ENCODE measurements at places on chromosomes 2 and 18.
A peak's percentile ranks its signal among the peaks of the same experiment; 100 is the strongest.

- DNase-seq = no peak
These were observed 110.8 kb downstream of the ZNF516 start for GRCh38 chr18:76384114-76384790.

- DNase-seq = peak; percentile 49
These were observed 825 bp downstream of the ITGA6 start for GRCh38 chr2:172427990-172428831.

DNA sequence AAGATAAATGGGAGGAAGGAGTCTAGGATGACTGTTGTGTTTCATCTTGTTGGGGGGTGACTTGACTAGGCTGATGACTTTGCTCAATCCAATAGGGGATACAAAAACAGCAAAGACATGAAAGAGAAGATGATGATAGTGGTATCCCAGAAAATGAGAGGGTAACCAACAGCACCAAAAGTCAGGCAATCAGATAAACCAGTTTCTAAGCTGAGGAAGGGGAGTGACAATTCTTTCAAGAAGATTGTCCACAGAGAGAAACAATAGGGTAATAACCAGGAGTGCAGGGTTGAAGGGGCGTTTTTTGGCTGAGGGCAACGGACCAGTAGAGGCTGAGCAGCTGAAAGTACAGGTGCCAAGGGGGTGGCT, 7.7 kb upstream of the KCMF1 start:
- no peak for DNase-seq

DNA sequence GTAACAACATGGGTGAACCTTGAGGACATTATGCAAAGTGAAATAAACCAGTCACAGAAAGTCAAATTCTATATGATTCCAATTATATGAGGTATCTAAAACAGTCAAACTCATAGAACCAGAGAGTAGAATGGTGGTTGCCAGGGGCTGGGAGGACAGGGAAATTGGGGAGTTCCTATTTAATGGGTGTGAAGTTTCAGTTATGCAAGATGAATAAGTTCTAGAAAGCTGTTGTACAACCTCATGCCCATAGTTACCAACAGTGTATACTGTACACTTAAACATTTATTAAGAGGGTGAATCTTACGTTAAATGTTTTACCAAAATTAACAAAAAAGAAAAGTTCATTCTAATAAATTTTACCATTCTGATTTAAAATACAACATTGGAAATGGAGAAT, 92.7 kb upstream of the WDSUB1 start:
- no peak for DNase-seq

GRCh38 chr2:10441948-10442347, 6.2 kb downstream of the ODC1 start:
- no peak for DNase-seq

- DNase-seq = no peak
These were observed 293.7 kb upstream of the HDAC4 start for GRCh38 chr2:239694487-239694886.

DNA sequence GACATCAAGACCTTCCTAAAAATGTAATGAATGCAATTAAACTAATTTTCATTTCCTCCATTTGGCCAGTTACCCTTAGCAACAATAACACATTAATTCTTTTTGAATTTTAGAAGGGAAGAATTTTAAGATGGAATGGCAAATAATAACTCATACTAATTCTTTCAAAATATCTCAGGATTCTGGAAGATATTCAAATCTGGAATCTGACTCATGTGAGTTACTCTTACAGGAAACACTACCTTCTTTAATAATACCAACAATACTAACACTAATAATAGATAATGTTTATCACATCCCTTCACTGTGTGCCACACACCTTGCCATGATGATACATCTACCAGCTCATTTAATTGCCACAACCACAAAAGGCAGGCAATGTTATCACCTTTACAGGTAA, 46.4 kb downstream of the ZNF521 start:
- no peak for DNase-seq

DNA sequence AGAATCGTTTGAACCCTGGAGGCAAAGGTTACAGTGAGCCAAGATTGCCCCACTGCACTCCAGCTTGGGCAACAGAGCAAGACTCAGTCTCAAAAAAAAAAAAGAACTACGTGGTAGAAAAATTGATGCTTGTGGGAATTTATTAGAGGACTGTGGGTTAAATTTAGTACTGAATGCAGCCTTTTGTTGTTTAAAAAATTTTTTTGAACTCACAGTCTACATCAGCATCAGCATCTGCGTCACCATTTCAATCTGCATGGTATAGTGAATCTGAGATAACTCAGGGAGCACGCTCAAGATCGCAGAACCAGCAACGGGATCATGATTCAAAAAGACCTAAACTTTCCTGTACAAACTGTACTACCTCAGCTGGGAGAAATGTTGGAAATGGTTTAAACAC, 30.5 kb downstream of the MARCHF7 start:
- DNase-seq = no peak

DNA sequence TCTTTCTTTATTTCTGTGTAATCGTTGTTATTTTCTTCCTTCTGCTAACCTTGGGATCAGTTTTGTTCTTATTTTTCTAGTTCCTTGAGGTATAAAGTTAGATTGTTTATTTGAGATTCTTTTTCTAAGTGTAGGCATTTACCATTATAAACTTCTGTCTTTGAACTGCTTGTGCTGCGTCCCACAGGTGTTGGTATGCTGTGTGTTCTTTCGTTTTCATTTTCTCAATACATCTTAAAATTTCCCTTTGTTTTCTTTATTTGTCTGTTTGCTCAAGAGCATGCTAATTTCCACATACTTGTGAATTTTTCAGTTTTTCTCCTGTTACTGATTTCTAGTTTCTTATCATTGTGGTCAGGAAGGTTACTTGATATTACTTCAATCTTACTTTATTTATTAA, 873.8 kb upstream of the GCFC2 start:
- no peak for DNase-seq

GRCh38 chr2:224973112-224974016, 68.9 kb downstream of the DOCK10 start:
- DNase-seq = no peak

GRCh38 chr2:114762986-114763385, 320.5 kb downstream of the DPP10 start:
- no peak for DNase-seq

- no peak for DNase-seq
These were observed 48.9 kb upstream of the CAVIN2 start for GRCh38 chr2:191895743-191896142.

GRCh38 chr2:198973181-198973580, 484.6 kb downstream of the SATB2 start:
- no peak for DNase-seq

DNA sequence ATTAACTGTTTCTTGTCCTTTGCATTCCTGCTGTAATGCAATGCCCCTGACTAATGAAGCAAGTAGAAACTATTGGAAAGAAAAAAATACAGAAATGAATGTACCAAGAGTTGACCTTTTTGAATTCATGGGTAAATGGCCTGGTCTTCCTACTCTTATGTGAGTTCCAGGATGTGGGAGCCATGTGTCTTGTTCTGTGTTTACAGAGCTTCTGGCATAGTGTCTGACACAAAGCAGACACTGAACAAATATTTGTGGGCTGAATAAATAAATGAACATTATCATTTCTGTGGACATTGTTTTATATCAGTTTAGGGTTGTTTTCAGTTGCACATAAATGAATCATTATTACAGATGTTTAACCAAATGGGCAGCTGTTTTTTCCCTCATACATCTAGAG, 155.5 kb downstream of the CD8B2 start:
- no peak for DNase-seq

GRCh38 chr2:29060441-29060840, 13.9 kb downstream of the PCARE start:
- DNase-seq = no peak

GRCh38 chr2:47002480-47003381, 87.1 kb upstream of the MCFD2 start:
- no peak for DNase-seq

GRCh38 chr2:152594792-152595191, 122.5 kb downstream of the PRPF40A start:
- DNase-seq = no peak

DNA sequence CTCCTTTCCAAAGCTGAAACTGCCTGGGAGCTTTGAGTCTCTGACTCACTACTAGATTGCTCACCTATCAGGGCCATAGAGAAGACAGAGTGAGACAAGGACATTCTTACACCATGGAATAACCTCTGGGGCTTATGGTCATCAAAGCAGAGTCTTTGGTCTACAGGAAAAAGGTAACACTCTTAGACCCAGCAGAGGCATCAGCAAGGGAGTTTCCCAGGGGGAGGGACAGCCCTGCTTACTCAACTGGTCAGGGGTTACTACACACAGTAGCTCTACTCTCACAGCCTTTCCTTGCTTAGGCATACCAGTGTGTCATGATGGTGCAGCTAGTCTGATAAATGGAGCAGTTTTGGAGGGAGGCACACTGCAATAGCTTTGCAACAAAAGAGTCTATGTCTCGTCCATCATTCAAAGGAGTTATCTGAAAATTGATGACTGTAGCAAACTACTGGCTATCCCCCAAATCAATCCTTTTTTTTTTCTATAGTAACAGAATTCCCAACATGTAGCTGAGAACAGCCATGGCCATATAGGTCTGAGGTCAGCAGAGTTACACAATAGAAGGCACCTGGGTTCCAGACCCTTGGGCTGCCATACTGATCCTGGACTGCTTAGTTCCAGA, 22.4 kb upstream of the CD28 start:
- DNase-seq = no peak

GRCh38 chr18:70044632-70045031, 97.0 kb upstream of the CD226 start:
- DNase-seq = no peak

GRCh38 chr2:120670371-120670770, 65.3 kb upstream of the GLI2 start:
- no peak for DNase-seq

- DNase-seq = no peak
These were observed 158.1 kb downstream of the GALR1 start for GRCh38 chr18:77407733-77408132.

GRCh38 chr18:31931163-31931885, 11.6 kb downstream of the TRAPPC8 start:
- peak; percentile 54 for DNase-seq

GRCh38 chr2:160167089-160167740, 32.9 kb downstream of the ITGB6 start:
- no peak for DNase-seq

DNA sequence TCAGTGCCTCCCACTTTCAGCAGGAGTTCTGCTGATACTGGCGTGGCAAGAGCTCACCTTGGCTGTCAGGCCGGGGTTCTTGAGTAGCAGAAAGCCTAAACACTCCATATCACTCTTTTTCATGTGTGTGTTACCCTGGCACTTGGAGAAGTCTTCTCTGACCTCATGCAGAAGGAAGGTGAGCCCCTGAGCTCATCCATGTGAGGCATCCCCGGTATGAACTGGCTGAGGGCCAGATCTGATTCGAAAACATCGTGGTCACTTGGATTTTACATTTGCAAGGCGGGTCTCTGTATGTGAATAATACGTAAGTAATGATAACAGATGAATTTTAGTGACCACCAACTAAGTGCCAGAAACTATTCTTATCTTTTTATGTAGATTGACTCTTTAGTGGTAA, 93.6 kb downstream of the RAPGEF4 start:
- no peak for DNase-seq

DNA sequence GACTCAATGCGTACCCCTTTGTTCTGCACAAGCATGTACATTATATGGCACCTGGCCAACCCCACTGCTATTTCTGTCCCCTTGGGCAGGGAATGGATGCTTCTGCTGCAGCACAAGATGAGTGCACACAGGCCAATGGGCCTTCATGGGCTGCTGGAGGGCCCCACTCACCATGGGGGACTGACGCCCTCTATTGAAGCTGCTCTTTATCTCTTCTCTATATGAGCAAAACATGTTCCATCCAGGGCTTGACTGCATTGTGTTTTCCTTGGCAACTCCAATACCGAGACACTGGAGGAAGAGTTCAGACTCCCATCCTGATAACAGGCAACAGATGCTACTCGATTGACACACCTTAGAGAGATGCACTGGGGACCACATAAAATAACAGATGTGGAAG, 251.6 kb upstream of the NCKAP5 start:
- DNase-seq = no peak
